G401 (cell line): ENCODE measurements at places on chromosomes 5 and 9. TPM values are rescaled to one million over a fixed set of nuclear protein-coding genes. Genes with fewer than 3 reads are reported as not detected.

RAI14 gene
- 20.0 and 25.5 TPM in 2 replicates for total RNA-seq

GRCh38 chr5:133294380-133294779 lies 242.6 kb downstream of the HSPA4 start:
- no peak for DNase-seq

DNA sequence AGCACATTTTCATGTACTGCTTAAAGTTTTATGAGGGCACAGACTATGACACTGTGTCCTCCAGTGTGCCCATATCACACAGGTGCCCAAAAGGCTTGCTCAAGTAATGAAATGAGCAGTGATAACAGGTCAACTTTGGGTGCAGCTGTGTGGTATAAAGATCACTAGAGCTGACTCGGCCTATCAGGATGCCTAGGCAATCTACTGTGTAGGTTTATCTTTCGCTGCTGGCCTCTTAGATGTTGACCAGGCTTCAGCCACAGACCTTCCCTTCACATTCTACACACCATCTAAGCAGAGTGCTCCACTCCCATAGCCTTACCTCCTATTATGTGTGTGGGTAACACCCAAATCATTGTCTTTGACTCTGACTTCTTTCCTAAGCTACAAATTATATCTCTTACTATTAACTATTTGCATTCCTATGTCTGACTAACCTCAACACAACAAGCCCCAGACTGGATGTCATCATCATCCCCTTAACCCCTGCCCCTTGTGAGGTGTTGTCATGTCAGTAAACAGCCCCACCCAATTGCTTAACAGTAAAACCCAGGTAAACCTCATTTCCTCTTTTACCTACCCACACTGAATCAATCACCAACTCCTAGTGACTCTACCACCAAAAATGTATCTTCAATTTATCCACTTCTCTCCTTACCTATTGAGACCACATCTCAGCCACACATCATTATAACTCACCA lies 2.5 kb downstream of the SREK1IP1 start:
- DNase-seq, result no peak

DNA sequence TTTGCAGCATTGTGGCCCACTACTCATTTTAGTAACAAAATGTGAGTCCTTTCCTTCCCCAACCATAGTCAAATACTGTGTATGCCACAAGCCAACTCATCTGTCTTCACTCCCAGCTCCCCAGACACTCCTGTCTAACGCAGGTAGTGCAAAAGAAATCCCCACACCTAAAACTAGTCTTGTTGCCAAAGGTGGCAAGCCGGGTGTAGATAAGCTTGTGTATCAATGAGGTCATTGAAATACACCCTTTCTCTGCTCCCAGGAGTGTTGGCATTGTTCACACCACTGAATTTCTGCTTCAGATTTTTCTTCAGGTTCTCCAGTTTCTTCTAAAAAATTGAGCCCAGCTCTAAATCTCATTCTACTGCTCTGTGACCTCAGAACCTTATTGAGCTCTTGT lies 19.7 kb upstream of the RGS7BP start:
- DNase-seq, result no peak

CCDC183 gene
- total RNA-seq, result not detected in 2 replicates

DNA sequence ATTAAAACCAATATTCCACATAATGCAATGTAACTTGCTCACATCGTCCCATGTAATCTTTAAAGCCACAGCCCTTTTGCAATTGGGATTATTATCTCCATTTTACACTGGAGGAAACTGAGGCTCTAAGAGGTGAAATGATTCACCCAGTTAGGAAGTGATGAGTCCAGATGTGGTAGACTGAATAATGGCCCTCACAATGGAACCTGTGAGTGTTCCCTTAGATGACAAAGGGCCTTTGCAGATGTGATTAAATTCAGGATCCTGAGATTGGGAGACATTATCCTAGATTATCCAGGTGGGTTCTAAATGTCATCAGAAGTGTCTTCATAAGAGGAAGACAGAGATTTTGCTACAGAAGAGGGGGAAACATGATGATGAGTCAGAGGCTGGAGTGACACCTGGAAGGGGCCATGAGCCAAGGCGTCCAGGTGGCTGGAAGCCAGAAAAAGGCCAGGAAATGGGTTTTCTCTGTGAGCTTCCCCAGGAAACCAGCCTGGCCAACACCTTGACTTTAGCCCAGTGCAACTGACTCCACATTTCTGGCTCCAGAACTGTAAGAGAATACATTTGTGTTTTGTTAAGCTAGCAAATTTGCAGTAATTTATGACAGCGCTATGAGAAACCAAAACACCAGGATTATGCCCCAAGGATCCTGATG lies 139.1 kb downstream of the KCNIP1 start:
- DNase-seq, result peak; percentile 61
